GF-D8 (cell line): ENCODE measurements at places on chromosomes 11 and 22.
A peak's percentile ranks its signal among the peaks of the same experiment; 100 is the strongest.

DNA sequence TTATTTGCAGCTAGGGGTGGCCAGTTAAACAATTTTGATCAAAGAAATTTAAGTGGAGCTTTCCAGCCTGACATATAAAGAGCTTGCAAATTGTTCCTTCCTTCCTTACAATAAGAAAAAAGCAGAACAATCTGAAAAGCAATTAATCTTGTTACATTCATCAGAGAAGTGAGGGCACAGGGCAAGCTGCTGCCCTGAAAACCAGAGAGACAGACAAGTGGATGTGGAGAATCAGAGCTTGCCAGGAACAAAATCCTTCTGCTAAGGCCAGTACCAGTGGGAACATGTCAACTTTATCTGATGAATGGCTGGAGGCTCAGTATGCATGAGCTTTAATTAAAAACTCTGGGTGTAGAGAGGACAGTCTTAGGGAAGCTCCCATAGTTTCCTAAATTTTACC lies 8.8 kb downstream of the CCDC179 start:
- DNase-seq: no peak

- DNase-seq: no peak
Measured at GRCh38 chr11:46248289-46249102, 29.0 kb upstream of the CREB3L1 start.

- DNase-seq: no peak
Measured at GRCh38 chr11:121841487-121842191, 274.4 kb downstream of the BLID start.

GRCh38 chr11:121059605-121060004 lies 35.7 kb downstream of the TBCEL start:
- no peak for DNase-seq

GRCh38 chr11:127733552-127733951 lies 733.0 kb upstream of the KIRREL3 start:
- no peak for DNase-seq

DNA sequence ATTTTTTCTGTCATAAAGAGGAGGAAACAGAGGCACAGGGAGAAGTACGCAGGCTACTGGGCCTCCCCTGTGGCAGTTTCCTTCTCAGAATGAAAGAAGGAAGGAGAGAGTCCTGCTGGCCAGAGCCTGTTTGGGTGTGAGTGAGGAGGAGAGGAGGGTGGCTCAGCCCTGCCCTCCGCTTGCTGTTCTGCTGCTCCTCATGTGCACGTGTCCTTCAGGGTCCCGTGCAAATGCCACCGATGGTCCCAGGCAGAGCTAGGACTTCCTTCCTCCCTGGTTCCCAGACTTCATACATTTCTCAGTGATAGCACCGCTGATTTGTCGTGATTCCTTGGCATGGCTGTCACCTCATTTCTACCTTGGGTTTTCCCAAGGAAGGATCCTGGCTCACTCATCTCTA lies 88.7 kb downstream of the PKNOX2 start:
- no peak for DNase-seq

DNA sequence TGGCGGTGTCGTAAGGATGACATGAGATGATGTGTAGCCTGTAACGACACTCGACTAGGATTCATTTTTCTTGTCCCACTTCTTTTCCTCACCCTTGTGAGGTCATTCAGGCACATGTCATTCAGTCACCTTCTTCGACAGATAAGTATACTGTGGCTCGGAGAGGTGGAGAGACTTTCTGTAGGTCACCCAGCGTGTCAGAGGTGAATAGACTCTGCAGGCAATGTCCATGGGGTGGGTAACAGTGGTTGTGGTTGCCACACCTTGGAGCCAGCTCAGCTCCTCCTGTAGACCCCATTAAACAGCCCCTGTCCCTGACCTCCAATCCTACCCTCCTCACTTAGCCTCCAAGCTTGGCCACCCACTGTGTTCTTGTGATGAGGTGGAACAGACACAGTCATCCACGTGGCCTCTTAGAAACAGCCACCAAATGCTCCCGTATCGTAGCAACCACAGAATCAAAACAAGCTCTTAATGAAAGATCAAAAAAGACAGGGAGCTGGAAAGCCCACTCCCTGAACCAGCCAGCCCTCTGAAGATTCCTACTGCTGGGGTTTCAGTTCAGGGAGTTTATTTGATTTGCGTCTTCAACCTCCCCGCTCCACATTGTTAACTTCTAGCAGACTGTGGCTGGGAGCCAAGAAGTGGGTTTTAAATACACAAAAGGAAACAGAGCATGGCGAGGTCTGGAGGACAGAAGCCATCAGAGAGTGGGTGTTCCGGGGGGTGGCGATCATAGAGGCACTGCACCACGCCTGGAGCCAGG lies 89.0 kb upstream of the GRK3 start:
- DNase-seq: no peak

DNA sequence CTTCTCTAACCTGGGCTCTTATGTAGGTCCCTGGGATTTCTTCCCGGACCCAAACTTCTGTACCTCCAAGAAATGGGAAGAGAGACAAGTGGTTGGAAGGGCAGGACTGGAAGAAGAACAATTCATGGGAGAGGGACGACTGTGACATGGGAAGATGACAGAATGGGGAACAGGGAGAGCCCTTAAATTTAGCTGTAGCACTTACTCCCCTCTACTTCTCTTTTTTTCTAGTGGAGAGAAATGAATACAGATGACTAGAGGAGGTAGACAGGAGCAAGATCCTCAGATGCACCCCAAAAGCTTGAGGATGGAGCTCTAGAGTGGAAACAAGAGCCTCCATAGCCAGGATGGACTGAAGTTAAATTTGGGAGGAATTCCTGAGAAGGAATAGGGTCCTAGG lies 2.3 kb downstream of the RHOG start:
- DNase-seq: no peak

DNA sequence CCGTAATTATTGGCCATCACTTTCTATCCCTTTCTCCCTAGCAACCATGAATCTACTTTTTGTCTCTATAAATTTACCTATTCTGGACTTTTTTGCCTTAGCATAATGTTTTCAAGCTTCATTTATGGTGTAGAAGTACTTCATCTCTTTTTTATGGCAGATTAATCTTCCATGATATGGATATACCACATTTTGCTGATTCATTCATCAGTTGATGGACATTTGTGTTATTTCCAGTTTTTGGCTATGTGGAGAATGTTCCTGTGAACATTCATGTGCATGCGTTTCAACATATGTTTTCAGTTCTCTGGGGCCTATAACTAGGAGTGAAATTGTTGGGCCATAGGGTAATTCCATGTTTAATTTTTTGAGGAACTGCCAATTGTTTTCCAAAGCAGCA lies 12.8 kb downstream of the CAPN1 start:
- no peak for DNase-seq

DNA sequence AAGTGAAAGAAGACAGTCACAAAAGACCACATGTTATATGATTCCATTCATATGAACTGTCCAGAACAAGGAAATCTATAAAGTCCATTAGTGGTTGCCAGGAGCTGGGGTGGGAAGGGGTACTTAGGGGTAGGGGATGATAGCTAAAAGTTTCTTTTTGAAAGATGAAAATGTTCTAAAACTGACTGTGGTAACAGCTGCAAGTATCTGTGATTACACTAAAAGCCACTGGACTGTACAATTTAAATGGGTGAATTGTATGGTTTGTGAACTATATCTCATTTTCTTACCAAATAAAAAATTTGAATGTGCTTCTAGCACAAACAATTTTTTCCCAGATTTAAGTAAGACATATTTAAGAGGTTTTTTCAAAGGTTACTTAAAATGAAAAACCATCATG lies 22.1 kb downstream of the CHKA start:
- DNase-seq: no peak

GRCh38 chr11:73186886-73187285 lies 31.2 kb upstream of the P2RY2 start:
- peak; percentile 35 for DNase-seq

DNA sequence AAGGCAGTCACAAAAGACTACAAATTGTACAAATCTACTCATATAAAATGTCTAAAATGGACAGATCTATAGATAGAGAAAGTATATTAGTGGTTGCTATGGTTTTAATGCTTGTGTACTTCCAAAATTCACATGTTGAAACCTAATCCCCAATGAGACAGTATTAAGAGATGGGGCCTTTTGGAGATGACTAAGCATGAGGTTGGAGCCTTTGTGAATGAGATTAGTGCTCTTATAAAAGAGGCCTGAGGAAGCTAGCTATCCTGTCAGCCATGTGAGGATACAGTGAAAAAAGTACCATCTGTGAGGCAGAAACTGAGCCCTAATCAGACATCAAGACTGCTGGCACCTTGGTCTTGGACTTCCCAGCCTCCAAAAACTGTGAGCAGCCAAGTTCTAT lies 82.6 kb downstream of the CYP2R1 start:
- DNase-seq: no peak

DNA sequence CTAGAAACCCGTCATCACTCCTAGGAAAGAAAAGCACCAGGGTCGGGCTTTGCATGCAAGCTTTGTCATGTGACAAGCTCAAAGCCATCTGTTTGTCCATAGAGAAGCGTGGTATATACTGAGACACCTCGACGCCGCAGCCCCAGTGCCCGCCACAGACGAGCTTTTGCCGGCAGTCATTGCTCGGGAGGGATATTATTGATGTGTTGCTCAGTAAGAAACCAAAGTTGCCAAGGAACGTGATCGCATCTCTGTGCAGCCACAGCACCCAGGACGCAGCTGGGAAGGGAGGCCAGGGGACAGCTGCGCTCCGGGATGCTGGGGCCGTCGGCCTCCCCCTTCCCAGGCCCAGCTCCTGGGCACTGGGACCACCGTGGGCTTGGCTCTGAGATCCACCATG lies 89.5 kb upstream of the KCNQ1OT1 start:
- DNase-seq: no peak

DNA sequence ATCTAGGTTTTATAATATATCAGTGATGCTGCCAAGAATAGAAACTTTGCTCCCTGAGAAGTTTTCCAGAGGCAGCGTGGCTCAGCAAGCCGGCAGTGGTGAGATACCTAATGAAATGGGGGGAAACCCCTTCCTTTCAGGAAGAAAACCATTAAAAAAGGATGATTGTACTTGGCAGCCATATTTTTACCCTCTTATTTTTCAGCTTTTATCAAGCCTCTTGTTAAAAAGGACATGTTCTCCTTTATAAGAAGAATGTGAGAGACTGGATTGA lies 9.0 kb upstream of the ME3 start:
- no peak for DNase-seq

DNA sequence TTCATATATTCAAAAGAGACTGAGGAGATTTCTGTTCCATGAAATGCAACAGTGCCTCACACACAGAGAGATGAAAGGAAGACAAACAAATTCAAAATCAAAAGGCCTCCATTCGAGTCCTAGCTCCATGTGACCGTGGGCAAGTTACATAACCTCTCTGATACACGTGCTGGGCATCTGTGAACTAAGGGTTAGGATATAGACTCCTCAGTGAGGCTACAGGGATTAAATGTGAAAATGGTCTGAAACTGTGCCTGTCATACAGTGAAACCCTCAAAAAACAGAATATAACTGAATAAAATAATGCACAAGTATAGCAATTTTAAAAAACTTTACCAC lies 111.8 kb upstream of the MTMR2 start:
- DNase-seq: no peak

DNA sequence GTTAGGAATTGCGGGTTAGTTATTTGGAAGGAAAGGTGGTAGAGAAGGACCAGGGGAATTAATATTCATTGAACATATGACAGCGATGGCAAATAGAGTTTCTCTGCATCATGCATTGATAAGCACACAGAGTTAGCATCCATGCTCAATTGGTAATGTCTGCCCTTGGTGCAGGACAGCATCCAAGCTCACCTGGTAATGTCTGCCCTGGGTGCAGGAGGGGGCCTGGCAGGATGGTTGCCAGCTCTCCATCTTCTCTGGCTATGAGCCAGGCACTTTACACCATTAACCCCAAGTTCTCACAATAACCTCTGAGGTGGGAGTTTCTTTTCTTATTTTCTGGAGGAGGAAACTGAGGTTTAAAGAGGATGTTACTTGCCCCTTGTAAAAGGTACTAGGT lies 50.4 kb upstream of the RBFOX2 start:
- DNase-seq: no peak

DNA sequence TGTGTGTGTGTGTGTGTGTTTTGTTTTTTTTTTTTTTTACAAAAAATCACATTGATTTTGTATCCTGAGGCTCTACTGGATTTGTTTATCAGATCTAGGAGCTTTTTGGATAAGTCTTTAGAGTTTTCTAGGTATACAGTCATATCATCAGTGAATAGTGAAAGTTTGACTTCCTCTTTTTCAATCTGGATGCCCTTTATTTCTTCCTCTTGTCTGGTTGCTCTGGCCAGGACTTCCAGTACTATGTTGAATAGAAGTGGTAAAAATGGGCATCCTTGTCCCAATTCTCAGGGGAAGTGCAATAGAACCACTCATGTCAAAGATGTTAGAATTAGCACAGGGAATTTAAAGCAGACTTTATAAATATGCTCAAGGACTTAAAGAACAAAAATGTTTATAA lies 32.6 kb upstream of the PRDM11 start:
- no peak for DNase-seq

GRCh38 chr22:25348391-25348790 lies 129.0 kb downstream of the CRYBB2 start:
- no peak for DNase-seq

DNA sequence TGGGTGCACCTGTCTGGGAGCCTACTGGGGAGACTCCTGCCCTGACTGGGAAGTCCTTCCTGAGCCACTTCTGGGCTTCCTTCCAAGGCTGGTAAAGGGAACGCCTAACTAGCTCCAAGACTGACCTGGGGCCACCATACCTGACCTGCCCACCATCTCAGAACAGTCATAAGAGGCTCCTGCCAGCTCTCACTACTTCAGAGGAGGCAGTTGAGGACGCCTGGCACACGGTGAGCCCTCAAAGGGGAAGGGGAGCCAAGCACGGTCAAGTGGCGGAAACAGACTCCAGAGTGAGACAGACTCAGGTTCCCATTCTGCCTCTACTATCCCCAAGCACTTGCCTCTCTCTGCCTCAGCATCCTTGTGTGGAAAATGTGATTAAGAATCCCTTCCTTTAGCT lies 7.6 kb downstream of the MCAT start:
- no peak for DNase-seq

DNA sequence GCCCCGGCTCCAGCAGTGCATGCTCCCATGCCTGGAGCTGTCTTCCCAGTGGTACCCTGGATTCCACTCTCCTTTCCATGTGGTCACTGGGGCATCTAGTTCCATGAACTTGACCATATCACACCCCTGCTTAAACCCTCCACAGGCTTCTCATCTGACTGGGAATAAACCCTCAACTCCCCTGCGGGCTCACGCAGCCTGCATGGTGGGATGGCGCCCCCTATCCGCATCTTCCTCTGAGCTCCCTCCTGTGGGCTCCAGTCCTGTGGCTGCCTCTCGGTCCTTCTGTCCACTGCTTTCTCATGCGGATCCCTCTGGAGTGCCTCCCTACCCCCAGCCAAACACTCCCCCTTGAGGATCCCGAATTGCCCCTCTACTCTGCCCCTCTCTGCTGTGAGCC lies 41.4 kb upstream of the TTLL12 start:
- DNase-seq: peak; percentile 3

- DNase-seq: no peak
Measured at GRCh38 chr11:83054904-83055380, 16.8 kb downstream of the RAB30 start.
